ENCODE measurements at places on chromosomes 12 and 14.
A peak's percentile ranks its signal among the peaks of the same experiment; 100 is the strongest.

DNA sequence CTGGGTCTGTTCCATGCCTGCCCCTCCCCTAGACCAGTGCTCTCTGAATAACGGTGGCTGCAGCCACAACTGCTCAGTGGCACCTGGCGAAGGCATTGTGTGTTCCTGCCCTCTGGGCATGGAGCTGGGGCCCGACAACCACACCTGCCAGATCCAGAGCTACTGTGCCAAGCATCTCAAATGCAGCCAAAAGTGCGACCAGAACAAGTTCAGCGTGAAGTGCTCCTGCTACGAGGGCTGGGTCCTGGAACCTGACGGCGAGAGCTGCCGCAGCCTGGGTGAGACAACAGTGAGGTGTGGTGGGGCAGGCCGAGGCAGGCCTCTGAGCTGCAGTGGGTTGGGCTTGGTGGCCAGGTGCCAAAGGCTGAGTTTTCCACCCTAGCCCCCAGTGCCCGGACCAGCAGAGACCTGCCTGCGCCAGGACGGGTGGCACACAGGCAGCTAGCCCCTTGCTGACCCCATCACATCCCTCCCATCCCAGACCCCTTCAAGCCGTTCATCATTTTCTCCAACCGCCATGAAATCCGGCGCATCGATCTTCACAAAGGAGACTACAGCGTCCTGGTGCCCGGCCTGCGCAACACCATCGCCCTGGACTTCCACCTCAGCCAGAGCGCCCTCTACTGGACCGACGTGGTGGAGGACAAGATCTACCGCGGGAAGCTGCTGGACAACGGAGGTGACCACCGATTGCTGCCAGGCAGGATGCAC is 28.2 kb upstream of the LRP1-AS start:
- peak; percentile 88 for ATAC-seq

- ATAC-seq: no peak
Measured at GRCh38 chr14:77403768-77404167, 19.6 kb downstream of the NOXRED1 start.

DNA sequence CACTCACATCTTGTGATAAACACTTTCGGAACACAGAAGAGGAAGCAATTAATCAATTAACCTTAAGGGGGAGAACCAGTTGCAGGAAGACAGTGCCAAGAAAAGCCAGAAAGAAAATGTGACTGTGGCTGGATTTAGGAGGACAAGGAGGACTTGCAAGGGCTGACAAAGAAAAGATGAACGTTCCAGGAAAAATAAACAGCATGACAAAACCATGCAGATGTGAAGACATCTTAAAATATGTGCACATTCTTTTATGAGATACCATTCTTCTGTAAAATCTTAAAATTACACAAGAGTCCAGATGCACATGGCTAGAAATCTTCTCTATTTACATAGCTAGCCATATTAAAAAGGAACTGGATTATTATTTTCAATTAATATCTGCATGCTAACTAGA is 33.4 kb downstream of the KITLG start:
- no peak for ATAC-seq

DNA sequence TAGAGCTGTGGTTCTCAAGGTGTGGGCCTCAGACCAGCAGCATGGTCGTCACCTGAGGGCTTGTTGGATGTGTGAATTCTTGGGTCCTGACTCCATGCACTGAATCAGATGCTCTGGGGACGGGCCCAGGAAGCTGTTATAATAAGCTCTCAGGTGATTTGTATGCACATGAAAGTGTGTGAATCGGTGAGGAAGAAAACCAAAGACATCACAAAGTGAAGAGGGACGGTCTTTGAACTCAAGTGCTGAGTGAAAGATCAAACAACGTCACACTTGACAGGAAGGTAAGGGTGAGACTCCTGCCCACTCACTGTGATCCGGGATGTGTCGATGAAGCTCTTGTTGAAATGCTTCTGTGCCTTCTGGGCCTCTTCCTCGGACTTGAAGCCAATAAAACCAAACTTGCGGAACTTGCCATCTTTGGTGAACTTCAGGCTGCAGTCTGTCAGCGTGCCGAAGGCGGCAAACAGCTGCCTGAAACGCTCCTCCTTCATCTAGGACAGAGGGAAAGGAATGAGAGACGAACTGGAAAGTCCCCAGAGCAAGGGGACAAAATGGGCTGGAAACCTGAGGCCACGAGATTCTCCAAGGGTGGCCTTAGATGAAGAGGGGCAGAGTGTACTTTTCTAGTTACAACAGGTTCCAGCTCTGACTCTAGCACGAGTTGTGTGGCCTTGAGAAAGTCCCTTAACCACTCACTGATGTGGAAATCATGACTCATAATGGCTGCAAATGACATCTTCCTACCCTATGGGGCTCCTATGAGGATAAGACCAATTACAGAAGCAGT is 4.0 kb downstream of the RBM19 start:
- ATAC-seq: no peak

DNA sequence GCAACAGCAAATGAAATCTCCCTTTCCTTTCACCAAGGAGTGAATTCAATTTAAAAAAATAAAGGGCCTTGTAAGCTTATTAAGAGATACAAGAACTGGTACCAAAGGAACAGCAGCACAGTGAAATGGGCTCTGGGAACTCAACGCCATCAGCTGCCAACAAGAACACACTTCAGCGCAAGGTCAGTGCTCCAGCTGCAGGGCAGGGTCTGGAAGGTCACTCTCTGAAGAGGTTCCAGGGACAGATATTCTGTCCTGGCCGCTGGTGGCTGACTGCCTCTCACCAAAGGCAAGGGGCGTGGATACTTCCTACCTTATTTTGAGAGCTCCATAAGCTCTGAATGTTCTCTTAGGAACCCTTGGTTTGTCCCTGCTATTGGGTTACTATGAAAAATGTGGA is 186.6 kb downstream of the CALM1 start:
- no peak for ATAC-seq

DNA sequence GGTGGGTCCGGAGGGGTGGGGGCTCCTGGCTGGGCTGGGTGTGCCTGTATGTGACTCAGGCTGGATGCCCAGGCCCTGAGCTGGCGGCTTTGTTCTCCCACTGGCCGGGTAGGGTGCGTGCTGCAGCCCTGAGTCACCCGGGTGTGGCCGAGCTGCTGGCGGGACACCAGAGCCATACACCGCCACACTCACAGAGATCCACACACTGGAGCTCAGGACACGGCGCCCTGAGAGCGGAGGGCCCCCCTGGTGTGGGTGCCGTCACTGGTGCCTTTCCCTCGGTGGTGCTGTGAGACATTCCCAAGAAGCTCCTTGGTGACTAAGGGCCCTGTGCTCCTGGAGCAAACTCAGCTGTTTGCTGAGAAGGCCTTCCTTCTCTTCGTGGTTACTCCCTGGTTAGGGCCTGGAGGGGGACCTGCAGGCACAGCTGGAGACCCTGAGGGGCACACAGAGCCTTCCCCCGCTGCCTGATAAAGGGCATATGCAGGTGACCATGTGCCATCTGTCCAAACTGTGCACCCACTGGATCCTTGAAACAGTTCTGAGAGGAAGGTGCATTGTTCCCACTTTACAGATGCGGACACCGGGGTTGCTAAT is 44.3 kb downstream of the KRT80 start:
- peak; percentile 87 for ATAC-seq

DNA sequence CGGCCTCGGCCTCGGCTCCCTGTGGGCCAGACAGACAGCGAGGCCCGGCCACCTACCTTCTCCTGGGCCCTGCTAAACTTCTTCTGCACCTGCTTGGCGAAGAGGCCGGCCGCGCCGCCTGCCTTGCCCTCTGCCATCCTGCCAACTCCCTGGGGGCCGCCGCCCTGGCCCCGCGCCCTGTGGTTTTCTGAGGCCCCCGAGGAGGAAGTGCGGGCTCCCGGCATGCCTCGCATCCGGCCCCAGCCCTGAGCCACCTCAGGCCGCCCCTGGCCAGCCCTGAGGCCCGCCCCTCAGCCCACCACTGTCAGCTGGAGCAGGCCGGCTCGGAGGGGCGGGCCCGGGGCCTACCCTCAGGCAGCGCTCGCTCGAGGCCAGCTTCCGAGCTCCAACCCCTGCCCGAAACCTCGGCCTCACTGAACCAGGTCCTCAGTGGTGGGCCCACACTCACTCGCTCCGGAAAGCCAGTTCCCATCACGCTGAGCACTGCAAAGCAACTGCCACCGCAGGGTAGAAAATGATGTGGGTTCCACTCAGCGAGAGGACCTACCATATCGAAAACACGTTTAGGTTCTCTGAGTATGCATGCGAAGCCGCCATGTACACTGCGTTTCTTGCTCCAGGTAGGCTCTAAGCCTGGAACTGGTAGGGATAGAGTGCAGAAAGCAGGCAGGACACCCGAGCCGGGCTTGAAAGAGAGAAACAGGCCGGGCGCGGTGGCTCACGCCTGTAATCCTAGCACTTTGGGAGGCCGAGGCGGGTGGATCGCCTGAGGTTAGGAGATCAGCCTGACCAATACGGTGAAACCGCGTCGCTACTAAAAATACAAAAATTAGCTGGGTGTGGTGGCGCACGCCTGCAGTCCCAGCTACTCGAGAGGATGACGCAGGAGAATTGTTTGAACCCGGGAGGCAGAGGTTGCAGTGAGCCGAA is at the start of gene BIN2:
TSS of gene BIN2 (minus strand) at position 209 of the 930 bp plus-strand sequence. CDS start at position 137, 72 bp downstream.
- ATAC-seq: no peak

- no peak for ATAC-seq
Measured at GRCh38 chr12:61523276-61523992, 736.8 kb upstream of the USP15 start.

DNA sequence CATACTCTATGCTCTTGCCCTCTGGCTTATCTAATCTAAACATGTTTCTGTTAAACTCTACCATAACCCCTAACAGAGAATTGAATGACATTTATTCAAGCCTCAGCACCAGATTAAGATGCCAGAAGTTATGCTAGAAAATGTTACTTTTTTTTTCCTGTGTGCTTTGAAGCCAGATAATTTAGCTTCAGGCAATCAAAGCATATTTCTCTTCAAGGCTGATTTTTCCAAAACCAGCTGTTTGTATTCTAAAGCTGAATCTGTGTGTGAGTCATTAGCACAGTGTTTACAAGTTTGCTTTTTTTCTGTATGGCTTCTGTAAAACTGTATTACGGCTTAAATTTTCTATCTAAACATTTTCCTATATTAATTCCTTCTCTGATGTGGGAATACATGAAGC is 326.1 kb downstream of the FSCB start:
- ATAC-seq: no peak

- ATAC-seq: no peak
Measured at GRCh38 chr14:32428875-32429274, 99.8 kb downstream of the AKAP6 start.

DNA sequence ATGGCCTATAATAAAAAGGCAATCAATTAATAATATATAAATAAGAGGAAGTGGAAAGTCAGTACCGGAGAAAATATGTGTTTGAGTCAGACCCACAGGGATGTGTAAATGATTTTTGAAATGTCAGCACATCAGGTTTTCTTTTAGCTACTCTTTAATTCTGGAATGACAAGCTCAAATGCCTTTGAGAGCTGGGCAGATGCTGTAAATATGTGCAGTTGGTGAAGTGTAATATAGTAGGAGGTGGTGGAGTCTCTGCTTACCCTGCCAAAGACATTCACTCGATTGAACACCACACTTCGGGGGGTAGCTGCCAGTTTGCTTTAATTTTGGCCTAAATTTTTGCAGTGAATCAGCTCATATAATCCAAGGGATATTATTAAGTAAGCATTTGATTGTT is 93.0 kb downstream of the PLEKHA5 start:
- peak; percentile 31 for ATAC-seq

GRCh38 chr14:103538291-103539055 is 9.5 kb downstream of the TRMT61A start:
- ATAC-seq: peak; percentile 1

DNA sequence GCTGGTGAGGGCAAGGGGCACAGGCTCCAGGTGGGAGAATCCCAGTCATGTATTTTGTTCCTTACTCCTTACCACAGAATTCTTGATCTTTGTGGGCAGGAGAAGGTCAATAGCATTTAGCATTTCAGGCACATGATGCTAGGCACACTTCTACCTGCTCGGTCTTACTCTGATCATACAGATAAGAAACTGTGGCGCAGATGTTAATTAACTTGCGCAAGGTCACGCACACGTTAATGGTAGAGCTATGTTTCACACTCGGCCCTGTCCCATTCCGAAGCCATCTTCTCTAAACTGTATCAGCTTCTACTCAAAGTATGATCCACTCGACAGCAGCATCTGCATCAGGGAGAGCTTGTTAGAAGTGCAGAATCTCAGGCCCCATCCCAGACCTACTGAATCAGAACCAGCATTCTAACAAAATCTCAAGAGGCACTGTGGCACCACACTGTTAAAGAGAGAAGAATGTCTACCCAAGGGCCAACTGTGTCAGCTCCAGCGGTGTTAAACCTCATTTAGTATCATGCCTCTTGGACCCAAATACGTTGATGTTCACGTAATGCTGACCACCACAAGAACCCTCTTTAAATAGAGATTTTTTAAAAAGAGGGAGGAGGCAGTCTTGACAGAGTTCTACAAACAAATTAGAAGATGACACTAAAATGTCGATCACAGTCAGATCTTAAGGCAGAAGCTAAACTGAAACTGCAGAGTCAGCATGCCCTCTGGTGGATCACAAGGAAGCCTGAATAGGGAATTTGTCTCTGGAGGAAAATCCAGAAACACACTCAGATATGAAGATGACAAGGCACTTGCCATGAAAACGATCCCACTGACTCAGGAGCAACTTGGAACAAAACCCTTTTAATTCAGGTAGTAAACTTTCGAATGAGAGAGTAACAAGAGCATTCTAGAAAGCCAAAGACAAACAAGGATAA is 7.3 kb downstream of the STXBP6 start:
- ATAC-seq: peak; percentile 71

DNA sequence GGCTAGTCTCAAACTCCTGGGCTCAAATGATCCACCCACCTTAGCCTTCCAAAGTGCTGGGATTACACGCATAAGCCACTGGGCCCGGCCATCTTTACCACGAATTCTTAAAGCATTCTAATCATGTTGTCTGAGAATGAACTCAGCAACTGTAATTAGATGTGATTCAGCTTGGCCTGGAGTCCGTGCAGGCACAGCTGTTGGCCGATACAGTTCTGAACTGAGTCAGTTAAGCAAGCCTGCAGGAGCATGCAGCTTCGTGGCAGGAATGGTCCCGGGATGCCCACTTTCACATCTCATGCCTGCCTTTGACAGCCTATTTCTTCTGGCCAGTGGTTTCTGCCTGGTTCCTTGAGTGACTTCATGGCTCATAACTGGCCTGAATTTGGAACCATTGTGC is 194.1 kb downstream of the ANO6 start:
- ATAC-seq: peak; percentile 78

DNA sequence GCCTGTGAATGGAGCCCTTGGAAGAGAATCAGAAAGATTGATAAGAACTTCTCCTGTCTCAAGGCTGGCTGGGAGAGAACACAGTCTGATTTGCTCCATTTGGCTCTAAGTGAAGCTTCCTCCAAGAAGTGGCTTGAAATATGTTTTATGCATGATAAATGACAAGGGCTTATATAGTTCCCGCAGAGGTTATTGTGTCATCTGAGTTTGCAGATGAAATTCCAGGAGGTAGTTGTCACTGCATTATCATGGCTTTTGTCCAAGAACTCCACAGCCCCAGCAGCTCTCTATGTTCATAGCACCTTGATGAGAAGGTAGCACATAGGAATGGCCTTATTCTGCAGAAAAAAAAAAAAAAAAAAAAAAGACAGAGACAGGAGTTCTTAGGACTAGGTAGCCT is 108.5 kb downstream of the DACT1 start:
- ATAC-seq: peak; percentile 81

GRCh38 chr14:53295985-53296582 is 143.0 kb upstream of the DDHD1 start:
- ATAC-seq: peak; percentile 59
